Activated CD4-positive, alpha-beta T cell treated with anti-CD3 and anti-CD28 coated beads, Interleukin-10, Interleukin-2, amounts not matched to agents 100 ng/mL and 50 ng/mL, durations not matched to agents 16 hours and 8 hours (primary cell): ENCODE measurements at places on chromosomes 1 and 21.

DNA sequence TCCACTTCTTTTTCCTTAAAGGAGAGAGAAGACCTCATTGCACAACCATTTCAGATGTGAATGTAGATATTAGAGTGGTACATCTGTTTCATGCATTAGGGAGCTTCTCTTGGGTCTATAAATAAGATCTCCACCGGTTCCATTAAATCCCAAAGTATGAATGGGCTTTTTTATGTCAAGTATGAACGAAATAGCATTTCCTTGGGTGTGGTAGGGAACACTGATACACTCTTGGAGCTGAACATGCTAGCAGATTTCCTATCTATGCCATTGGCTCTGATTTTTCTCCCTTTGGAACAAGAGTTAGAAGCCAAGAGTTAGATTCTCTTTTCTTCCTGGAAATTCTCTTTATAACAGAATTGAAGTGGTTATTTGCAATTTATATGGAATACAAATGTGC, 245.6 kb upstream of the ADAMTS5 start:
- DNase-seq, result no peak

DNA sequence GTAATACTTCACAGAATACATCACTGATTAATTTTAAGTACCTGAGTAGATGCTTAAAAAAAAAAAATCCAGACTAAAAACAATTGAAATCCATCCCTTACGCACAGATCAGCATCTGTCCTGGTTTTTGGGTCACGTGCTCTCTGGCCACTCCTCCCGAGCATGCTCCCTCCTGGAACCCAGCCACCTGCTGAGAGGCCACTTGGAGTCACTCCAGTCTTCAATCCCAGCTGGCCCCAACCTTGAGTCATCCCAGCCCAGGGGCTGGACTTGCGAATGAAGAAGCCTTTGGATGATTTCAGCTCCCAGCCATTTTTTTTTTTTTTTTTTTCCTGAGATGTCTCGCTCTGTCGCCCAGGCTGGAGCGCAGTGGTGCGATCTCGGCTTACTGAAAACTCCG, 8.9 kb downstream of the MAP1LC3C start:
- no peak for DNase-seq

- DNase-seq, result no peak
These were observed 41.4 kb upstream of the TNR start for GRCh38 chr1:175784831-175785230.

- DNase-seq, result peak; percentile 17
These were observed 256.7 kb upstream of the KIAA0040 start for GRCh38 chr1:175449306-175449705.

- DNase-seq, result no peak
These were observed 17.3 kb downstream of the PI4KB start for GRCh38 chr1:151309811-151310323.

DNA sequence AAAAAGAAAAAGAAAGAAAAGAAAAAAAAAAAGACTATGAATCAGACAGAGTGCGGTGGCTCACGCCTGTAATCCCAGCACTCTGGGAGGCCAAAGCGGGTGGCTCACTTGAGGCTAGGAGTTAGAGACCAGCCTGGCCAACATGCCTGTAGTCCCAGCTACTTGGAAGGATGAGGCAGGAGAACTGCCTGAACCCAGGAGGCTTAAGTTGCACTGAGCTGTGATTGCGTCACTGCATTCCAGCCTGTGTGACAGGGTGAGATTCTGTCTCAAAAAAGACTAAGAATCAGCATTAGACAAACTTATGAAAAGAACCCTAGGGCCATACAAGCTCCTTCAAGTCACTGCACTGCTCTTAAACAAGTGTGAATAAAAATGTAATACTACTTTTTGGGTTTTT, 16.9 kb downstream of the PSMB4 start:
- no peak for DNase-seq

DNA sequence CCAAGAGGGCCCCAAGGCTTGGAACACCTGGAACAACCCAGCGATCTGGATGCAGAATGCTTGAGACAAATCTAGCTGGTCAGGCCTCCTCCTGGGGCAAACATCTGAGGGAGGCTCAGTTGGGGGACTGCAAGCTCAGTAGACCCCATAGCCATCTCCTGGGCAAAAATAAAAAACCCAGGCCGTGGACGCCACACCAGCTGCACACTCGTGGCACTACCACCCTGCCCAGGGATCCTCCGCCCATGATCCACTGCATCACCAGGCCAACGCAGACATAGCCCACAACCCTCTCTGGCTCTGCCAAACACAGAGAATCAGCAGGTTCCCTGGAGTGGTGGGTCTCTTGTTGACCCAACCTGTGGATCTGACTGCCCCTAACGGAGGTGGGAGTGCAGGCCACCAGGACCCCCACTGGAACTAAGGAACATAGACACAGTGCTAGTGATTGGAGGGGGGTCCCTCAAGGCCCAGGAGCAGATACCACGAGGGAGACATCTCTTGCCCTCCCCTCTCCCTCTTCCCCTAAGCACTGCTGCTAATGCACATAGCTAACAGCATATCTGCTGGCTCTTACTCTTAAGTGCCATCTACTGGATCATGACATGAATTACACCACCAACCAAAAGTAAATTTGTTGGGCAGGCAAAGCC, 147.2 kb downstream of the CHD1L start:
- DNase-seq, result peak; percentile 53

DNA sequence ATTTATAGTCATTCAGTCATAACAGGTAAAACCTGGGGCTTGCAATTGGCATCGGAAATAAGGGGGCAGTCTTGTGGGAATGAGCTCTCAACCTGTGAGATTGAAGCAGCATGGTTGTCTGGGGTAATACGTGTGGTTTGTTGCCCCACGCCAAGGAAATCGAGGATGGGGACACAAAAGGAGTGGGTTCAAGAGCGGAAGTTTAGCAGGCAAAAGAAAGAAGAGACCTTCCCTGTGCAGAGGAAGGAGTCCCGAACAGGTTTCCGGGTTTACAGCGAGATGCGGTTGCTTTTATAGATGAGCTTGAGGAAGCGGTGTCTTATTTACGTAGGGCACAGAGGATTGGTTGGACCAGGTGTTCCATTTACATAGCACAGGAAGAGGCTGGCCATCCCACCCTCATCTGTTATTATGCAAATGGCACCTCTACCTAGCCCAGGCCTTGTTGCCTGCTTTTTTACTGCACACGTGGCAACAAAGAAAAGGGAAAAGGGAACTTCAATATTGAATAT, 37.3 kb downstream of the IFNAR1 start:
- peak; percentile 63 for DNase-seq

DNA sequence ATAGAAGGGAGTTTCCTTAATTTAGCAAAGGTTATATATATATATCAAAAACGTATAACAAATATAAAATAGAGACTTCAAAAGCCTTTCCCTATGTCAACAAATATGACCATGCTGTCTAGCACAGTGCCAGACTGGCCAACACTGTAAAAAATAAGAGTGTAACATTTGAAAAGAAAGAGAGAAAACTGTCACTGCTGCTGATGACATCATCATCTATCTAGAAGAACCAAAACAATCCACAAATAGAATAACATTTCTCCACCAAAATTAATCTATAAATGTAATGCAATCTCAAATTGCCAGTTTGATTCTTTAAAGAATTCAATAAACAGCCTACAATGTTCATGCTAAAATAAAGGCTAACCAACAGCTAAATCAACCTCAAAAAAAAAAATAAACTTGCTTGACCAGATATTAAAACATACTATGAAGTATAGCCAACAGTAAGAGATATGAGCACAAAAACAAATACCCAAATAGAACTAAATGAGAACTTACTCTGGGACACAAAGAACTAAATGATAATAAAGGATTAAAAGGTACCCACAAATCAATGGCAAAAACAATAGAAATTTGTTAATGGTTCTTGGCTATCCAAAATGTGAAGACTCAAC, 50.2 kb downstream of the ENAH start:
- no peak for DNase-seq

- no peak for DNase-seq
These were observed 1.2 kb downstream of the MCM3AP start for GRCh38 chr21:46284077-46284644.

DNA sequence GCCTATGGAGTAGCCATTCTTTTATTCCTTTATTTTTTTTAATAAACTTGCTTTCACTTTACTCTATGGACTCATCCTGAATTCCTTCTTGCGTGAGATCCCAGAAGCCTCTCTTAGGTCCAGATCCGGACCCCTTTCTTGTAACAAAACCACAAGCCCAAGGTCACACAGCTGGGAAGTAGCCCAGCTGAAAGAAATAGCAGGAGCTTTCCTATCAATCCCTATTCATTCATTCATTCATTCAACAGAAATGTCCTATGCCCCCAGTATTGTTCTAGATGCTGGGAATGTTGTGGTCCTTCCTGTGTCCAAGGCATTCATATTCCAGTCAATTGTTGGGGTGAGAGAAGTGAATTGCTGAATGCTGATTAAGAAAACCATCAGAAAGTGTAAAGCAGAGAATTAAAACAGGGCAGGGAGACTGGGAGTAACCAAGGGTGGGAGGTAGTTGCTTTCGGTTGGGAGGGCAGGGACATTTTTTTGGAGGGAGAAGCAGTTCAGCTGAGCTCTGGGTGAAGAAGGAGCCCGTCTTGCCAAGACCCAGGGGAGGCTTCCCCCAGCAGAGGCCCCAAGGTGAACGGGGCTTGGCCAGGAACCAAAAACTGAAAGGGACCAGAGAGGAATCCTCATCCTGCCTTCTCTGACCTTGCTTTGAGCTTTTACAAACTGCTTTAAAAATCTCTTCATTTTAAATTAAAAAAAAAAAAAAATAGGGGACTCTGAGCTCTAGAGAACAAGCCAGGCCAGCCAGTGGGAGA, 10.8 kb downstream of the PLA2G2D start:
- DNase-seq, result no peak

DNA sequence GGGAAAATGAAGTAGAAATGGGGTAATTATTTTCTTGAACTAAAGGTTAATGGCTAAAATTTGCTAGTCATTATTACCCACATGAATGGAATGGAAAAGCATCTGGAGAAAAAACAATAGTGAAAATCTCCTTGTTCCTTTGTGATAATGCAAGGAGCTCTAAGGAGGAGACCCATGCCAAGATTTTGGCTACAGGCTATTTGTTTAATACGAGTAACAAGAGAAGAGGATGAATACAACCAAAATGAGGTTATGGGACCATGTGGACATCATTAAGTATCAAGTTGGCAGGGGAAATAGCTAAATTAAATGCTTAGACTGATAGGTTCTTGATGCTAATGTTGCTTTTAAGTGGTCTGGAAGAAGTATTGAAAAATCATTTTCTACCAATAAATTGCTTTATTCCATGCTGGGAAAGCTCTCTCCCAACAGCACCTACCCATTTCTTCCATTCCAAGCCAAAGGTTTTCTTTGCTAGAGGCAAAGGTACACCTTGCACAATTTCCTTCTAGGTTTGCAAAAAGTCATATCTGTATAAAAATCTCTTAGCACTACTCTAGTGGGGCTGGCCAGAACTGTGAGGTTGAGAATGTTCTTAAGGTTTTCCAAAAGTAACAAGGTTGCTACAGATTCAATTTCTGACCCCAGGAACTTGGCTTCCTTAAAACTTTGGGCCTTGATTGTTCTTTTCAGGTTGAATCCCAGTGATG, 100.2 kb downstream of the SMYD2 start:
- no peak for DNase-seq

GRCh38 chr1:28807046-28807445, 4.9 kb upstream of the OPRD1 start:
- DNase-seq, result no peak
